ENCODE measurements at places on chromosomes 11 and 22. TPM values are rescaled to one million over a fixed set of nuclear protein-coding genes. Genes with fewer than 3 reads are reported as not detected.

- DNase-seq = no peak
Measured at GRCh38 chr11:86052693-86053641, 15.9 kb downstream of the PICALM start.

DNA sequence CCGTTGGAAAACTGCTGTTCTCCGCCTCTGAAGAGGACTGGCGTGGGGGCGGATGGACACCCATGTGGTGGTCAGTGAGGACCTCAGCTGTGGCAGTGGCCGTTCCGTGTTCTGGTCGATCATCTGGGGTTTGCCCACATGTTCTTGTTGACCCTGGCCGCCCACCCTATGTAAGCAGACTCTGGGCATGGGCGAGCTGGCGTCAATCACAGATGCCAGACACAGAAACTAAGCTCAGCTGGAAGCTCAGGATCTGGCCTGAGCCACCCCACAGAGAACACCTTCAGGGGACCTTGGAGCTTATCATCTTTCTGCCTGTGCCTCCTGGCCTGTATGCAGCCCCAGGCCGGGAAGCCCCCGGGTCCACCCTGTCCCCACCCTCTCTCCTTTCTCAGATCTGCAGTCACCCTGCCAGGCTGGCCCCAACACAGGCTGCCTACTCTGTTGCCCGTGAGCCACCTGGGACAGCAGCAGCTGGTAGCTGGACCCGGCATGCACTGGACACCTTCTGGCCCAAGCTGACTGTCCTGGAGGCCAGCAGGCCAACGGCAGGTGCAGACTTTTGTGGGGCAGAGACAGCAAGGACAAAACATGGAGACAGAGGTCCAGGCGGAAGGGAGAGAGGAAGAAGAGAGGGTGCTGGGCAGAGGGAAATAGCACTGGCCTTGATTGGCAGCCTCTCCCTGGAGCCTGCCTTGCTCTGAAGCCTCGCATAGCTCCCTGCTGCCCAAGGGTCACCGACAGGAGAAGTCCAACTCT, 91.5 kb downstream of the PHF21B start:
- DNase-seq = no peak

- no peak for DNase-seq
Measured at GRCh38 chr11:11409224-11409623, 56.2 kb upstream of the CSNK2A3 start.

DNA sequence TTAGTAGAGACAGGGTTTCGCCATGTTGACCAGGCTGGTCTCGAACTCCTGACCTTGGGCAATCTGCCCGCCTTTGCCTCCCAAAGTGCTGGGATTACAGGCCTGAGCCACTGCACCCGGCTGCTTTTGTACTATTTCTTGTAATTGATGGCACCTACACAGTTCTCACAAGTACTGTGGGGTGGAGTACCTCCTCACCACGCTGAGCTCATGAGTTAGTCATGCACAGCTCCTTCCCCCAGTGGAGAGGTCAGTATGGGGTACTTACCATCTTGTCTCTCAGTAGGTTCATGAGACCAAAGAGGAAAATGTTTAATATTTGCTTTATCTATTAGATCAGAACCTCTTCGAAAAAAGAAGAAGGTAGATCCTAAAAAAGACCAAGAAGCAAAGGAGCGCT, 2.1 kb downstream of the MRPL40 start:
- no peak for DNase-seq

DNA sequence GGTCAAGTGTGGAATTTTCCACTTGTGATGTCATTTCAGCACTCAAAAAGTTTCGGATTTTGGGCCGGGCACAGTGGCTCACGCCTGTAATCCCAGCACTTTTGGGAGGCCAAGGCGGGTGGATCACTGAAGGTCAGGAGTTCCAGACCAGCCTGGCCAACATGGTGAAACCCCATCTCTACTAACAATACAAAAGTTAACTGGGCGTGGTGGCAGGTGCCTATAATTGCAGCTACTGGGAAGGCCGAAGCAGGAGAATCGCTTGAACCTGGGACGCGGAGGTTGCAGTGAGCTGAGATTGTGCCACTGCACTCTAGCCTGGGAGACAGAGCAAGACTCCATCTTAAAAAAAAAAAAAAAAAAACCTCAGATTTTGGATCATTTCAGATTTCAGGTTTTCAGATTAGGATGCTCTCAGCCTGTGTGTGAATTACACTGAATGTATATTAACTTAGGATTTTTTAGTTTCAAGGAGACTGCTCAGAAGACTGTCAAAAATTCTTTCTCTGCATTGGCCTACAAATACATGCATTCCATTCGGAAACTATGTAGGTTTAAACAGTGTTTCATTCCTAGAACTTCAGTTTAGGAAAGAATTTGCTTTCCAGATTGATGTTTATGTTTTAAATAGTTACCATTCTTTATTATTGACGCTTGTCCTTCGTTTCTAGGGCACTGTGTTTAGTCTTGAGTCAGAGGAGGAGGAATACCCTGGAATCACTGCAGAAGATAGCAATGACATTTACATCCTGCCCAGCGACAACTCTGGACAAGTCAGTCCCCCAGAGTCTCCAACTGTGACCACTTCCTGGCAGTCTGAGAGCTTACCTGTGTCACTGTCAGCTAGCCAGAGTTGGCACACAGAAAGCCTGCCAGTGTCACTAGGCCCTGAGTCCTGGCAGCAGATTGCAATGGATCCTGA, 48.0 kb downstream of the BID start:
- no peak for DNase-seq

- no peak for DNase-seq
Measured at GRCh38 chr11:2205981-2206690, 34.5 kb upstream of the TH start.

DNA sequence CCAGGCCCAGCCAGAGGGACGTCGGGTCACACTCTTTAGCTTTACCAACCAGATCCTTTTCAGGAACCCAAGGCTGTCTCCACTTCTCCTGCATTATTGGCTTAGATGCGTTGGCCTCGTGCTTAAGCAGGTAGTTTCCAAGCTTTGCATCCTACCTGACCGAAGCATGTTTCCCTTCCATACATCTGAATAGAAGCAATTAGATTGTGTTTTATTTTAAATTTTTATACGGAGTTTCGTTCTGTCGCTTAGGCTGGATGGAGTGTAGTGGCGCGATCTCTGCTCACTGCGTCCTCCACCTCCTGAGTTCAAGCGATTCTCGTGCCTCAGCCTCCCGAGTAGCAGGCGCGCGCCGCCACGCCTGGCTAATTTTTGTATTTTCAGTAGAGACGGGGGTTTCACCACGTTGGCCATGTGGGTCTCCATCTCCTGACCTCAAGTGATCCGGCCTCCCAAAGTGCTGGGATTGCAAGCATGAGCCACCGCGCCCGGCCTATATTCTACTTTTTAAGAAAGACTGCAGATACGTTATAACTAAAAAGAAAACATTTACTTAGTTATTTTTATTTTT, 677 bp downstream of the DYNC2H1 start:
- no peak for DNase-seq

DNA sequence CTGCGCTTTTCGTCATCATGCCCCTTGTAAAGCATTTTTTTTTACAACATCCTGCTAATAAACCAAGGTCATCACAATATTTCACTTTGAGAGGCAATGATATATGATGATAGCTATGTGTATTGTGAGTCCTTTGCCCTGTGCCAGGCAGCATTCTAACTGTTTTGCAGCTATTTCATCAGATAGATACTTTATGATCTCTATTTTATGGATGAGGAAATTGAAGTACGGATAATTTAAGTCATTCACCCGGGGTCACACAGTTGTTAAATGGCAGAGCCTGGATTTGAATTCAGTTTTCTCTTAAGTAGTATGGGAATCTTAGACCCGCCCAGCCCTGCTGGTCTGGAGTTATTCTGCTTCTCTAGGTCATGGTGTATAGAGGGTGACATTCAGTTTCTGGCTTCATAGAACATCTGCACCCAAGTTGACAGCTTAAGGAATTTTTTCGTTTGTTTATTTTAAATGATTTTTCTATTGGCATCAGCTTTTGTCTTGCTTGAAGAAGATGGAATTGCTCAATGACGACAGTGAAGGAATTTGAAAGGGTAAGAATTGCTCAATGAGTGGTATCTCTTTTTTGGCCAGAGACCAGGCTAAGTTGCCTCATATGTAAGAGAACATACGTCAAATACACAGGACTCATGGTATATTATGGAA, 926 bp downstream of the PRR5L start:
- DNase-seq = no peak

- peak; percentile 16 for DNase-seq
Measured at GRCh38 chr22:37045958-37046357, 5.6 kb upstream of the KCTD17 start.

GRCh38 chr11:85845124-85845631, 10.0 kb upstream of the CCDC83 start:
- DNase-seq = peak; percentile 49

DNA sequence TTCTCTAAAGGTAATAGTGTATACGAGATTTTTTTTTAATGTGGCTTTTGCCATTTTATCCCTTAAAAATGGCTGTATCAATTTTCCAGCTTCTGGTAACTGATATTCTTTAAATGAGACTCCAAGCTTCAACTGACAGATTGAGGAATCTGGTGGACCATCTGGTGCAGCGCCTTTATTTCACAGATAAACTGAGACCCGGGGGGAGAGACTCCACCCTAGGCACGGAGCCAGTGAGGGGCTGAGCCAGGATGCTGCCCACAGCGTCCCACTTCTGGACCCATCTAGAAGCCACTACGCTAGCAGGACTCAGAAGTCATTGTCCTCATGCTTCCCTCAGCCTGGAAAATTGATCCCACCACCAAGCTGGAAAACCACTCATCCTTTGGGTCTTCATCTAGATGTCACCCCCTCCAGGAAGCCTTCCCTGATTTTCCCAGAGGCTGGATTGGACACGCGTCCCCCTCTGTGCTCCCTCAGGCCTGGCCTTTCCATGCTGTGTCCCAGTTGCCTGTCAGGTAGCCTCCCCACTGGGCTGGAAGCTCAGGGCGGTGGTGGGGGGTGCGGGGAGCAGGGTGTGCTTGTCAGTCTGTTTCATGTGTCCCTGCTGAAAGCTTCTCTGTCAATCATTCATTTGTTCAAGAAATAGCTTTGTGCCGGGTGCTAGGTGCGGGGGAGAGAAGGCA, 12.3 kb upstream of the CD5 start:
- DNase-seq = no peak

- no peak for DNase-seq
Measured at GRCh38 chr11:36191941-36192340, 97.3 kb downstream of the COMMD9 start.

DNA sequence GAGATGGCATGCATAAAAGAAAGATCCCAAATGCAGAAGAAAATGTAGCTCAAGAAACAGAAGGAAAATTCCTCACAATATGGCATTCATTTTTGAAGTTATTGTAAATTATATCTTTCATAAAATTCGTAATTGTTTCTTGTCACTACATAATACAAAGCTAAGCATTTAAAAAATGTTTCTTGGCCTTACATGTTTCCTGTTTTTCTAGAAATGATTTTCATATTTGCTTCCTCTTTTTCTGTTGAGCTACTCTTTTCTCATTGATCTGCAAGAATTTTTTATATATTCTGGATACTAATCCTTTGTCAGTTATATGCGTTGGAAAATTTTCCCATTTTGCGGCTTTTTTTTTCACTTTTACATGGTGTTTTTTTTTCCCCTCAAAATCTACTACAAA, 48.0 kb downstream of the ENTHD1 start:
- DNase-seq = no peak

DNA sequence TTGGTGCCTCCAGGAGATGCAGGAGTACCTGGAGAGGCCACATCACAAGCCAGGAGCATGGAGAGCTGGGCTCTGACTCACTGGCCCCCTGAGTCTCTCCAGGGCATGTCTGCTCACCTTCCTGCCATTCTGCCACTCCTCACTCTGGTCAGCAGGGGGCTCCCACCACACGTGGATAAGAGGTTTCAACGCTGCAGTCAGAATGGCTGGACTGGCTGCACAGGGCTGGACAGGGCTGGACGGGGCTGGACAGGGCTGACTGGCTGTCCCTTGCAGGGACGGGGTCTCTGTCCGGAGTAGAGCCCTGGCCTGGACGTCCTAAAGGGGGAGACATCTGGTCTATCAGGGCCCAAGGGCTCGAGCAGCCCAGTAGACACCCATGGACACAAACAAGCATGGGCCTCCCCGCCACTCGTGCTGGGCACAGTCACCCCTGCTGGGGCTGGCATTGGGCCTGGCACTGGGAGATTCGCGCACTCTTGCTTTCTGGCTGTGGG, 34.6 kb downstream of the CYTH4 start:
- peak; percentile 87 for DNase-seq

DNA sequence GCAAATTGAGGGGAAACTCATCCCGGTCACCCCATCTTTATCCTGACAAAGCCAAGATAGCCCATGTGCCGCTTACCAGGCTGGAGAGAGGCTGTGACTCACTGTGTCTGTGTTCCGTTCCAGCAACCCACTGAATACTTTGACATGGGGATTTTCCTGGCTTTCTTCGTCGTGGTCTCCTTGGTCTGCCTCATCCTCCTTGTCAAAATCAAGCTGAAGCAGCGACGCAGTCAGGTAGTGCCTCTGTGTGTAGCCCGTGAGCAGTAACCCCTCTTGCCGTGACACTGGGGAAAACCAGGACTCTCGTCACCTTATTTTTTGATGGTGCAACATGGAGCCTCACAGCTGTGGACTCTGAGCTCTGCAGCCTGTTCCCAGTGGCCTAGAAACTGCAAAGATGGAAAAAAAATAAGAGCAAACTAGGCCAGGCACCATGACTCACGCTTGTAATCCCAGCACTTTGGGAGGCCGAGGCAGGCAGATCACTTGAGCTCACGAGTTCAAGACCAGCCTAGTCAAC, 16.9 kb downstream of the C22orf31 start:
- peak; percentile 81 for DNase-seq

GRCh38 chr22:41664490-41664889, 24.2 kb downstream of the SNU13 start:
- DNase-seq = no peak

Gene P2RY6
- not detected for total RNA-seq

Gene YPEL4
- total RNA-seq = 0.84 TPM

Gene MICAL2
- 314 TPM for total RNA-seq

Gene TTC36
- total RNA-seq = 0.85 TPM

Gene PEX16
- total RNA-seq = 37.3 TPM

Gene SCUBE2
- 0.71 TPM for total RNA-seq

Gene ALDH3B1
- 15.5 TPM for total RNA-seq

Gene TOLLIP
- total RNA-seq = 22.7 TPM

Gene ABCC8
- not detected for total RNA-seq

Gene GRIK4
- not detected for total RNA-seq

Gene OR52E8
- total RNA-seq = not detected

Gene MMP8
- 0.37 TPM for total RNA-seq

Gene KRTAP5-8
- not detected for total RNA-seq

Gene BTG4
- not detected for total RNA-seq

Gene ART5
- not detected for total RNA-seq

All from HT1080 (cell line).